HT-29 (cell line): ENCODE measurements at places on chromosomes 1 and 21. TPM values are rescaled to one million over a fixed set of nuclear protein-coding genes. Genes with fewer than 3 reads are reported as not detected.
A peak's percentile ranks its signal among the peaks of the same experiment; 100 is the strongest.

GRCh38 chr1:19866758-19867157, 15.4 kb upstream of the OTUD3 start:
- DNase-seq = peak; percentile 9

GRCh38 chr1:221800831-221801230, 58.9 kb upstream of the DUSP10 start:
- no peak for DNase-seq

DNA sequence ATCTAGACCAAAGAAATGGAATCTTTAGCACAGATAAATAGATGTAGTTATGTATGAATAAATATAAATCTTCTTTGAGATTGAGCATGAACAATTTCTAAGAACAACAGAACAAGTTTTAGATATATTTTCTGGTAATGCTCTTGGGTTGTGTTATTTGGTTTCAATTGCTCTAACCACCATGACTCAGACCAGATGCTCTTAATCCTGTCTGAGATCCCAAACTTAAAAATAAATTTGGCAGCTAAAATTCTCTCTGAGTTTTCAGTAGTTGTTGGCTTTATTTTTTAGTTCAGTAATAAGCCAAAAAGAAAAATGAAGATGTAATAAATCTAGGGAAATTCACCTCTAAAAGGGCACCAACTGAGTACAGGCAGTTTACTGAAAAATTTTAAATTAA, 1693.4 kb downstream of the NCAM2 start:
- DNase-seq = no peak

DNA sequence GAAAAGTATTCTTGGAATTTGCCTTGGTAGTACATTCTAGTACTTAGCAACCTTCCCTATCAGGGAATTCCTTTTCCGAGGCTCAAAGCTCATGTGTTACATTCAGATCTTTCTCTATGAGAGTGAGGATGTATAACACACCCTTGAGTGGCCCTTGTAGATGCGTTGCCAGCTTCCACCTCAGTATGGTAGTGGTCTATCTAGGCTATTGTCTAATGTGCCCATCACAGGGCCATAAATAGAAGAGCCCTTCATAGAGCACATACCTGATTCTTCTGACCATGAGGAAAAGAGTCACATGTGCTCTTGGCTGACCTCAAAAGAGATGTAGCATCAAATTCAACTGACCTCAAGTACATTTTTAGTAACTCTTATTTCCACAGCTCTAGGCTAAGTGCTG, 14.0 kb upstream of the ZC3H11B start:
- no peak for DNase-seq

DNA sequence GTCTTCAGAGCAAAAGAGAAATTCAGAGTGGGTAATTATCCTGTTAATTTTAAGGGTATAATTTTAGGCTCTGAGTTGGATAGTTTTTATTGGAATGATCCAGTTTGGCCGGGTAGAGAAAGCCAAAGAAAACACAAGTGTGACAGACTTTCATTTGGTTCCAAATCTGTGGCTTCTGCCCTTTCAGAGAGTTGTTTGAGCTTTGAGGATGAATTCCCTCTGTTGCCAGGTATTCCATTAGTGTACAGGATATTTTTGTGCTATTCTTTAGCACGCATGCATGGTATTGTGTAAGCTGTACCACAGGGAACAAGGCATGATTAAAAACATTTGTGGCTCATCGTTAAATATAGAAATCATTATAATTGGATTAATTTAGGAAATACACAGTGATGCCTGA, 384.4 kb downstream of the ADGRL2 start:
- DNase-seq = no peak

DNA sequence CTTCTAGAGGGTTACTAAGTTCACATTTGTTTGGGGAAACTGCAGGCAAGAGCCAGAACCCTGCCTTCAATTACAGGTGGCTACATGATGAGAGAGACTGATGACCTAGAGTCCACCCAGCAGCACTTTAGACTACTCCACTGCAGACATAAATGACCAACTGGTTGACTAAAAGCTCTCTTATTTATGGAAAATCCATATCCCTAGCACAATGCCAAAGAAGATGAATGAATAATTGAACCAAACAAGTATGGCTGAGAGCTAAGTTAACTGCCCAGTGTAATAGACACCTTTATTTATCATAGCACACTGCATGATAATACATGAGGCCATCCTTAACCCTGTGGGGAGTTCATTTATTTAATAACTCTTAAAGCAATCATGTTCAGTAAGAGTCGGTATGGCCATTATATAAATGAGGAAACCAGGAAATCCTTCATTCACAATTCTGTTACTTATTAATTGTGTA, 60.4 kb downstream of the IL12RB2 start:
- no peak for DNase-seq

- DNase-seq = no peak
Measured at GRCh38 chr1:98385652-98386051, 275.9 kb upstream of the SNX7 start.

- DNase-seq = no peak
Measured at GRCh38 chr1:39065542-39065941, 39.4 kb downstream of the NDUFS5 start.

NBPF10 gene
- total RNA-seq = 0.20 and 0.37 TPM in 2 replicates

DNA sequence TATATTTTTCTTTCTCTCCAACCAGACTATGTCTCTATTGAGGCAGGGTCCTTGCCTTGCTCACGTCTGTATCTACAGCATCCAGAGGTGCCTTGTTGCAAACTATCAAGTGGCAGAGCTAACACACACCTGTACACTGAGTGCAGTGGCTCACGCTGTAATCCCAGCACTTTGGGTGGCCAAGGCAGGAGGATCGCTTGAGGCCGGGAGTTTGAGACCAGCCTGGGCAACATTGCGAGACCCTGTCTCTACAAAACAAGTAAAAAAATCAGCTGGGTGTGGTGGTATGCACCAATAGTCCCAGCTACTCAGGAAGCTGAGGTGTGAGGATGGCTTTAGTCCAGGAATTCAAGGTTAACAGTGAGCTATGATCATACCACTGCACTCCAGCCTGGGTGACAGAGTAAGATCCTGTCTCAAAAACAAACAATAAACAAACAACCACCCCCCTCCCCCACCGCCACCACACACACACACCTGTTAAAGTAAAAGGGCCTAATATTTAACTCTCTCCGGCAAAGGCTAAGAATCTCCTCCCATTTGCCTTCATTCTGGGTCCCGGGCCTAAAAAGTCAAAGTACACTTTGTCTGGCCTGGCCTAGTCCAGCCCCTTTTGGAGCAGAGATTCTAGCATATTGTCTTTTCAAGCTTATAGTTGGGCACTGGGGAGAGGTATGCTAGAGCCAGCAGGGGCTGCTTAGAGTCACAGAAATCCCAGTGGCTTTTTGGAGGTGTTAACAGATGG, 9.5 kb upstream of the SLFNL1 start:
- no peak for DNase-seq

GJB3 gene
- total RNA-seq = 63.6 and 70.4 TPM in 2 replicates

- DNase-seq = peak; percentile 74
Measured at GRCh38 chr1:199422206-199422605, 605.3 kb upstream of the NR5A2 start.

DNA sequence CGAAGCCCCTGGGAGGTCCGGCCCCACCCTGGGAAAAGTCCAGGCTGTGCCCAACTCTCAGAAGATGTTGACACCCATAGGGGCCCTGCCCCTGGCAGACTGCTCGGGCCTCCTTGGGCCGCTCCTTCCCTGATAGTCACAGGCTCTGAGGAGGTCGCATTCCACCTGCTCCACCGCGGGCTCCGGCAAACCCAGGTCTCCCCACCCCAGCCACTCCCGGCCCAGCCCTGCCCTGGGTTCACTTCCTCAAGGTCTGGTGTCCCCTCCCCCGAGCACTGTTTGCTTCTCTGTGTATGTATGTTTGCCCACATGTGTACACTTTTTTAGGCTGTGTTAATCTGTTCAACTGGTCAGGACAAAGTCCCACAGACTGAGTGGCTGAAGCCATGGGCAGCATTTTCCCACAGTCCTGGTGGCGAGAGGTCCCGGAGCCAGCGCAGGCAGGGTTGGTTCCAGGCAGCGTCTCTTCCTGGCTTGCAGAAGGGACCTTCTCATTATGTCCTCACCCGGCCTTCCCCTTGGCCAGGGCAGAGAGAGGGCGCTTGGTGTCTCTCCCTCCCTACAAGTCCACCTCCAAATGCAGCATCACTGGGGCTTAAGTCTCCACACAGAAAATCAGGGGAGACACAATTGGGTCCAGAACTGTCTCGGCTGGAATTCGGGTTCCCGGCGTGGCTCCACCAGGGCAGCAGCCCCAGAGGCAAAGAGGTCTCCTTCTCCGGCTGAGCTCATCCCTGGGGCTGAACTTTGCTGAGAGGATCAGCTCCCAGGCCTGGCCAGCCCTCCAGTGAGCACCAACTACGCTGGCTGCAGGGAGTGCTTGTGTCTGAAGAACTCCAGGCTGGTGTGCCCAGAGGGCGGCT, 10.5 kb upstream of the PRXL2B start:
- peak; percentile 80 for DNase-seq

LRRC53 gene
- 0.05 TPM in 1 of 2 replicates, not detected in the other for total RNA-seq

- DNase-seq = no peak
Measured at GRCh38 chr1:19429611-19430010, 55.7 kb downstream of the CAPZB start.

GRCh38 chr1:188224263-188224662, 1395.5 kb downstream of the PLA2G4A start:
- DNase-seq = no peak

DNA sequence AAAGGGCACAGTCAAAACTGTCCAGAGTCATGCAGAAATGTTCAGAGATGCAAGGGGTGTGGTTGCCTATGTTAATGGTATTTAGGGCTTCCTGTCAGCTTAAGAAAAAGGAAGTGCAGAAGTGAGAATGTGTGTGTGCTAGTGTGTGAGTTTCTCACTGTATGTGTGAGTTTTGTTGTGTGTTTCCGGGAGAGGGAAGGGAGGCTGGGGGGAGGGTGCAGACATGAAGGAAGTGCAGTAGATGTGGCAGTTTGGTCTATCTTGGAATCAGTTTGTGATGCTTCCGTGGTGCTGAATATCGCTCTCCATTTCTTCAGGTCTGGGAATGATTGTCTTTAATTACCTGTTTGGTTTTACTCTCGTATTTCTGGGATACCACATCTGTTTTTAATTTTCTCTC, 16.5 kb upstream of the ATP6V1G3 start:
- no peak for DNase-seq

LRRC8D gene
- 16.7 and 17.0 TPM in 2 replicates for total RNA-seq

JMJD4 gene
- 46.1 and 49.6 TPM in 2 replicates for total RNA-seq
